ENCODE measurements at places on chromosomes 5 and 9. TPM values are rescaled to one million over a fixed set of nuclear protein-coding genes. Genes with fewer than 3 reads are reported as not detected.

DNA sequence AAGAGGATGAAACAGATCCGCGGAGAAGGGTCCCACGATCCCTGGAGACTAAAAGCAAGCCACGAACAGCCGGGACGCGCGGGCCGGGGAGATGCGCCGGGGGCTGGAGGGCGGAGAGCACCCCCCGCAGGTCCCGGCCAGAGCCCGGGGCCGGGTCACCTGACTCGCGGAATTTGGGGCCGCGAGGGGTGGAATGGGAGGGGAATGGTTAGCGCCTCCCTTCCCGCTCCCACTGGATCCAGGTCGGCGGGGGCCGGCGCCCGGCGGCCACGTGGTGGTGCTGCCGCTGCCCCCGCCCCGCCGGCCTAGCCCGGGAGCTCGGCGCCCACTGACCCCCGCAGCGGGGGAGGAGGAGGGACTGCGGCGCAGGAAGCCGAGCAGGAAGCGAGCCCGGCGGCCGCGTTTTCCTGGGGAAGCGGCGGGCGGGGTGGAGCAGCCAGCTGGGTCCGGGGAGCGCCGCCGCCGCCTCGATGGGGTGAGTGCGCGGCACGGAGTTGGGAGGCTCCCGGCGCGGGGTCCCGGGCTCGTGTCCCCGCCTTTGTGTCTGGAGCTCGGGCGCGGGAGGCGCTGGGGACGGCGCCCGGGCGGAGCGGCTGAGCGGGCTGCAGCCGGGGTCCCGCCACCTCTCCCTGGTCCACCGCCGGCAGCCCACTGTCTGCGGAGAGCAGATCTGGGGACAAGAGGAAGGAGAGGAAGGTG is at the start of gene RAI14:
RAI14 (plus strand) TSS at position 328 of the 699 bp plus-strand sequence. CDS start 30,592 bp downstream, outside the sequence.
- H3K4me1 ChIP-seq = peaks cover 53% of the 10 kb centered on the region
- peak within 1 kb of the TSS; percentile 96 for H3K27ac ChIP-seq
- peak within 1 kb of the TSS; percentile 96 for H3K4me3 ChIP-seq
- no peaks in the 10 kb centered on the region for H3K27me3 ChIP-seq
- peaks cover 3% of the 10 kb centered on the region for H3K36me3 ChIP-seq

GRCh38 chr9:124255222-124255621 is 2.5 kb upstream of the NEK6 start:
- no peak overlapping the region for H3K27ac ChIP-seq
- no peaks in the 10 kb centered on the region for H3K27me3 ChIP-seq
- no peak overlapping the region for H3K4me3 ChIP-seq
- H3K4me1 ChIP-seq = peaks cover 22% of the 10 kb centered on the region
- H3K36me3 ChIP-seq = no peaks in the 10 kb centered on the region

Gene SOX30
- not detected for total RNA-seq

GRCh38 chr5:130720355-130720754 is 444.7 kb downstream of the HINT1 start:
- peak; percentile 67 for DNase-seq
- H3K4me1 ChIP-seq = no peaks in the 10 kb centered on the region

DNA sequence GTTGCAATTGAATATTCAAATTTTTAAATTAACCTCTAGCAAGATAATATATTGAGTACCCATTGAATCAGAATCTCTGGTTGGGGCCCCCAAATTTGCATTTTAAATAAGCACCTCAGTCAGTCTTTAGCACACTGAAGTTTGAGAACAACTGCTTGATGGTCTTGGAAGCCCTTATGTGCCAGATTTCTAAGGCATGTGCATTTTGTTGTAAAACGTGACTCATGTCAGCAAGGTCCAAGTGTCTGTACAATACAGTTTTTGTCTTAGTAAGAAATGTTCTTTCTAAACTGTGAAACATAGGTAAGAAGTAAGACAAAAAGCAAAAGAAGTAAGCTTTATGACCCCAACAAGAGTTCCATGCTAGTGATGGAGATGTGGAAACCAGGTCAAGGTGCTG is 59.1 kb upstream of the PHF2 start:
- no peaks in the 10 kb centered on the region for H3K4me1 ChIP-seq
- no peak for DNase-seq
- H3K36me3 ChIP-seq = peaks cover 4% of the 10 kb centered on the region
- no peak overlapping the region for H3K27ac ChIP-seq

- DNase-seq = no peak
- H3K4me1 ChIP-seq = no peaks in the 10 kb centered on the region
- peaks cover 2% of the 10 kb centered on the region for H3K27me3 ChIP-seq
- no peak overlapping the region for H3K4me3 ChIP-seq
These were observed 19.7 kb upstream of the VLDLR start for GRCh38 chr9:2601785-2602378.

Gene ANXA2R
- total RNA-seq = 6.6 TPM

Gene MED27
- 27.2 TPM for total RNA-seq

Gene WNT8A
- not detected for total RNA-seq

- H3K4me3 ChIP-seq = no peak overlapping the region
- H3K36me3 ChIP-seq = no peaks in the 10 kb centered on the region
- DNase-seq = no peak
- peaks cover 22% of the 10 kb centered on the region for H3K27me3 ChIP-seq
- H3K27ac ChIP-seq = no peak overlapping the region
These were observed 1.9 kb upstream of the PCDHAC2 start for GRCh38 chr5:140964356-140964755.

Gene DMRT3
- not detected for total RNA-seq

DNA sequence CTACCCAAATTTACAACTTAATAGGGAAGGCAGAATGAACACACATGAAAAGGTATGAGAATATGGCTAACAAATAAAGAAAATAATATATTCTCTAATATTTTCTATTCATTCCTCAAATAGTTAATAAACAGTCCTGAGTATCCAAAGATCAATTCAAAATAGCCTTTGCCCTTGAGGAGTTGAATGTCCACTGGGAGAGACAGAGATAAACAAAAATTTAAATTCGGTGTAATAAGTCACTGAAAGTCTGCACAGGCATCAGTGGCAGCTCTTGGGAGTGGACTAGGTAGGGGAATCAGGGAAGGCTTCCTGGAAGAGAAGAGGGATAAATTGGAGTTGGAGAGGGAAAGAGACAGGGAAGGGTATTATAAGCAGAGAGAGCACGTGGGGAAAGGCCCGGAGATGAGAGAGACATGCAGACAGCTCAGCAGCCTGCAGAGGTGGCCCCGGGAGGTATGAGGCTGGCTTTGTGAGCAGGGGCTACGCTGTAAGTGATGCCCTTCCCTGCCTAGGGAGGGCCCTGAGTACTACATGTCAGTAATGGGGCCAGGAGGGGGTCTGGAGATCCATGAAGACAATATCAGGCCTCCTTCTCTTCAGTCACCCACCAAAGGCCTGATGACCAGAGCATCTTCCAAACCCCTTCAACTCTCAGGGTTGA is 137.1 kb downstream of the PDE8B start:
- no peaks in the 10 kb centered on the region for H3K4me1 ChIP-seq
- no peak for DNase-seq
- H3K36me3 ChIP-seq = no peaks in the 10 kb centered on the region
- H3K27me3 ChIP-seq = peaks cover 1% of the 10 kb centered on the region
- H3K4me3 ChIP-seq = no peak overlapping the region
- H3K27ac ChIP-seq = no peak overlapping the region

DNA sequence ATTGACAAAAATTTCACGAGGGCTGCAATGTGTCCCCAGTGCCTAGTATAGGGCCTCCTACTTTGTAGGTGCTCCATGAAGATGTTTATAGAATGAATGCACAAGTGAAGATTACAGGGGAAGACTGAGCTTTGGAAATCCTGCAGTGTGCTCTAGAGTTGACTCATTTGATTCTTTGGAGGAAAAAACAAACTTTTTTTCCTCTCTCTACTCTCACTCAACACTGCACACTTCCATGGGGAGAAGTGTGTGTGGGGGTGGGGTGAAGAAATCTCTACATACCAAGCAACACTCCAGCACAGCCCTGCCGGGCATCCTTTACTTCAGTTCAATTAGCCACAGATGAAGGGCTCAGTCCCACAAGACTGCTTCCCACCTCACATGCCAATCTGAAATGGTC is 49.4 kb upstream of the KLF9 start:
- no peaks in the 10 kb centered on the region for H3K27me3 ChIP-seq
- H3K4me1 ChIP-seq = peaks cover 2% of the 10 kb centered on the region
- no peak overlapping the region for H3K4me3 ChIP-seq
- DNase-seq = no peak
- no peaks in the 10 kb centered on the region for H3K36me3 ChIP-seq

DNA sequence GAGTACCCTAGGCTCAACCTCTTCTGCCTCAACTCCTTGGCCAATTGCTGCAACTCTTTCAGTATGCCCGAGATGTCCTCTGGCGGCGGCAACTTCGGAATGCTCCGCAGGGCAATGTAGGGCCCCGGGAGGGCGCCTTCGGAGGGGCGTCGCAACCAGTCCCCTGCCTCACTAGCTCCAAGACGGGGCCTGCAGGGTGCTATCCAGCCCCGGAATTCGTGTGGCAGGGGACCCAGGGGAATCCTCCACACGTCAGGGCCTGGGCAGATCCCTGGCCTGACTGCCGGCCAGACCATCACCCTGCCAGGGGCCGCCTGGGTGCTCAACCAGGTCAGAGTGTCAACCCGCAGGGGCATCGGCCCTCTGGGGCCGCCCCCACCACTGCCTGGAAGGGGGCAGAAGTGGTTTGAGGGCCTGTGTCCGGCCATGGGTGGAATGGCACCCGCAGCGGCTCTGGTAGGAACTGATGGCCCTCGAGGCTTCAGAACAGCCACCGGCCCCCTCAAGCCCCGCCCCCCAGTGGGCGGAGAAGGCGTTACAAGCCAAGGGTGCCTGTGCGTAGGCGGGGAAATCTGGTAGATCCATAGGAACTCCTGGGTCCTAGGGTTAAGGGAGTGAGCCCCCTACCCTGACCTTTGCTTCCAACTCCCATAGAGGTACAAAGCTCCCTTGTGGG is at the start of gene POU5F2:
POU5F2 (minus strand) TSS at position 465 of the 676 bp plus-strand sequence; CDS start at position 428, 37 bp downstream.
- no peaks in the 10 kb centered on the region for H3K4me1 ChIP-seq
- no peaks in the 10 kb centered on the region for H3K36me3 ChIP-seq
- H3K27me3 ChIP-seq = no peaks in the 10 kb centered on the region
- no peak within 1 kb of the TSS for H3K4me3 ChIP-seq

Gene TEK
- total RNA-seq = 38.9 TPM

Gene DRD1
- not detected for total RNA-seq

Gene RAI14
- total RNA-seq = 369 TPM

DNA sequence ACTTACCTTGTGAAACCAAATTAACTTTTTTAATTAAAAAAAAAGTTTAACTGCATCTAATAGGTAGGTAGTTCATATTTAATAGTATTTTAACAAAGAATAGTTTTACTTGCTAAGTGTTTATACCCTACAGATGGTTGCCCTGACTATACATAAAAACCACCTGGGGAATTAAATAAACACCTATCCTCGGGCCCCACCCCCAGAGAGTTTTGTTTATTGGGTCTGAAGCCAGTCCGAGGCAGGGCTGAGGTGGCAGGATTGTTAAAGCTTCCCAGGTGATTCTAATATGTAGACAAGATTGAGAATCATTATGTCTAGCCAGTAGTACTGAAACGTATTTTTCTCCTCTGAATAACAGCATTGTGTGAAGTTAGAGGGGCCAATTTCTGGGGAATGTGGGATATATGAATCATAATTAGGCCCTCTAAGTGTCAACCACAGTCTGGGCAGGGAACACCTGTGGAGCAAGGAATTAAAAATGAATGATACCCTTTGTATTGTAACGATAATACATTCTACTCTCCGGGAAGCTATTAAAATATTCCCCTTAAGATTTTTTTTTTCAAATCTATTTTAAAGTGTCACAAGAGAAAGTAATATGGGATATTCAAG is 5.6 kb upstream of the PAM start:
- H3K4me3 ChIP-seq = no peak overlapping the region
- no peaks in the 10 kb centered on the region for H3K36me3 ChIP-seq
- H3K27ac ChIP-seq = no peak overlapping the region
- no peaks in the 10 kb centered on the region for H3K27me3 ChIP-seq
- DNase-seq = no peak
- H3K4me1 ChIP-seq = peaks cover 5% of the 10 kb centered on the region

Gene FCHSD1
- total RNA-seq = 37.1 TPM

Gene HAVCR2
- 0.42 TPM for total RNA-seq

Gene CDC25C
- total RNA-seq = 13.3 TPM

GRCh38 chr9:134533850-134534588 is 107.6 kb upstream of the COL5A1 start:
- peaks cover 11% of the 10 kb centered on the region for H3K27me3 ChIP-seq
- no peak overlapping the region for H3K27ac ChIP-seq
- no peaks in the 10 kb centered on the region for H3K36me3 ChIP-seq
- no peak for DNase-seq
- H3K4me3 ChIP-seq = no peak overlapping the region

- H3K27ac ChIP-seq = no peak overlapping the region
- H3K4me3 ChIP-seq = no peak overlapping the region
- no peak for DNase-seq
- no peaks in the 10 kb centered on the region for H3K27me3 ChIP-seq
- H3K36me3 ChIP-seq = no peaks in the 10 kb centered on the region
These were observed 543.2 kb upstream of the SGCD start for GRCh38 chr5:155783791-155784190.

DNA sequence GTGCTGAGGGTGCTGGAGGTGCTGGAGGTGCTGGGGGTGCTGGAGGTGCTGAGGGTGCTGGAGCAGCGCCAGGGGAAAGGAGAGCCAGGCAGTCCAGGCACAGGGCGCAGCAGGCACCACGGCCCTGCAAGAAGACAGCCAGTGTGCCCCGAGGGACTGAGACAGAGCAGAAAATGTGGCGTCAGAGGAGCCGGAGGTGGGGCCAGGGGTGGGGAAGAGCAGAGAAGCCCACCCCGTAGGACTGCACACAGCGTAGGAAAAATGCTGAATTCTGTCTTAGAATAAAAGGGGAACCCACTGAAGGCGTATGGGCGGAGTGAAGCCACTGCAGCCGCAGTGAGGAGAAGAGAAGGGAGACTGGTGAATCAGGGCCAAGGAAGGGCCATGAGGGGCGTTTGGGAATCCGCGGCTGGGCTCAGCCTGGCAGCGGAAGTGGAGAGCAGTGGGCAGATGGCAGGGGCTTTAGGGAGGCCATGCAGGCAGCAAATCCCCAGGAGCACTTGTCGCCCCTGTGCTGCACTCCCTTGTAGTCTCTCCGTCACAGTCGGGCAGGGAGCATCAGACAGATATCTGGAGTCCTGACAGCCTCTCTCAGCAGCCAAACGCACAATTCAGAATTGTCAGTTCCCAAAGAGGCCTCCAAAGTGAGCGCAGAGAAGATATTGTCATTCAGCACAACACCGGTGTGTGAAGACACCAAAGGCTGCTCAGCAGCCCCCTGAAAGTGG is 35.9 kb upstream of the LECT2 start:
- no peak overlapping the region for H3K4me3 ChIP-seq
- H3K4me1 ChIP-seq = peaks cover 24% of the 10 kb centered on the region
- H3K36me3 ChIP-seq = no peaks in the 10 kb centered on the region

DNA sequence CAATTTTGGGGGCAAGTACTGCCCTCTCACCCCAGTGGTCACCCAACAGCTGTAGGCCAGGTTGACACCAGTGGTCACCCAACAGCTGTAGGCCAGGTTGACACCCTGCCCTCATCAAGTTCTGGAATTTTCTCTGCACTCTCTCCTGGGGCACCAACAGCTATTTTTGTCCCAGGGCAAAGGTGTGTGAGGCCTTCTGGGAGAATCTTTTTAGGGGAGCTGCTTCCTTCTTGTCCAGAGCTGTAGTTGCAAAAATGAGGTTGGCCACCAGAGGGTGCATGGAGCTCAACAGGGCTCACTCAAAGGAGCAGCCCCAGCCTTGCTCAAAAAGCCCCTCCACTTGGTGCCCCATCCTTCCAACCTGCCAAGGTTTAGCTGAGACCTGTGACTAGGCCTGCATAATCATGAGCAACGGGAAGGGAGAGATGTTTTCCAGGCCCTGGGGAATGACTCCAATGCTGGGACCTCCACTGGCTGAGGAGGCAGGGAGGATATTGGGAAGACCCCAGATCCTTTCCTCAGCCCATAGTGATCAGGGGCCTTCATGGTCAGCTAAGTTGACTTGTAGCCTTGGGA is 10.6 kb upstream of the P4HA2 start:
- no peak overlapping the region for H3K27ac ChIP-seq
- DNase-seq = peak; percentile 69
- H3K36me3 ChIP-seq = no peaks in the 10 kb centered on the region
